Endothelial cell (in vitro differentiated cells): ENCODE measurements at places on chromosomes 4 and X. TPM values are rescaled to one million over a fixed set of nuclear protein-coding genes. Genes with fewer than 3 reads are reported as not detected.

- no peak for DNase-seq
- no peak overlapping the region for H3K4me3 ChIP-seq
- H3K27ac ChIP-seq, result no peak overlapping the region
Observed at GRCh38 chr4:168835880-168836454, 174.1 kb downstream of the CBR4 start.

Gene USP17L24
- total RNA-seq, result not detected

- no peaks in the 10 kb centered on the region for H3K27me3 ChIP-seq
- no peaks in the 10 kb centered on the region for H3K4me1 ChIP-seq
- no peak overlapping the region for H3K27ac ChIP-seq
- no peak for DNase-seq
Observed at GRCh38 chrX:67207912-67208311, 335.9 kb upstream of the AR start.

Gene STPG2
- 2.5 TPM for total RNA-seq

GRCh38 chr4:94814237-94814636, 56.5 kb downstream of the BMPR1B start:
- H3K27me3 ChIP-seq, result peaks cover 4% of the 10 kb centered on the region
- H3K36me3 ChIP-seq, result no peaks in the 10 kb centered on the region
- no peak for DNase-seq
- no peak overlapping the region for H3K4me3 ChIP-seq
- no peak overlapping the region for H3K27ac ChIP-seq

GRCh38 chrX:45077748-45078424, 122.8 kb downstream of the DIPK2B start:
- H3K36me3 ChIP-seq, result peaks cover 5% of the 10 kb centered on the region
- peaks cover 7% of the 10 kb centered on the region for H3K4me1 ChIP-seq
- H3K27ac ChIP-seq, result no peak overlapping the region

Gene GLRB
- 1.0 TPM for total RNA-seq

GRCh38 chr4:95500361-95500760, 48.4 kb downstream of the UNC5C start:
- H3K27ac ChIP-seq, result no peak overlapping the region
- no peaks in the 10 kb centered on the region for H3K36me3 ChIP-seq
- H3K27me3 ChIP-seq, result no peaks in the 10 kb centered on the region

Gene GPR82
- total RNA-seq, result not detected

- H3K4me1 ChIP-seq, result peaks cover 3% of the 10 kb centered on the region
- no peak for DNase-seq
- peaks cover 1% of the 10 kb centered on the region for H3K27me3 ChIP-seq
Observed at GRCh38 chrX:96978906-96979305, 95.2 kb downstream of the RPA4 start.

DNA sequence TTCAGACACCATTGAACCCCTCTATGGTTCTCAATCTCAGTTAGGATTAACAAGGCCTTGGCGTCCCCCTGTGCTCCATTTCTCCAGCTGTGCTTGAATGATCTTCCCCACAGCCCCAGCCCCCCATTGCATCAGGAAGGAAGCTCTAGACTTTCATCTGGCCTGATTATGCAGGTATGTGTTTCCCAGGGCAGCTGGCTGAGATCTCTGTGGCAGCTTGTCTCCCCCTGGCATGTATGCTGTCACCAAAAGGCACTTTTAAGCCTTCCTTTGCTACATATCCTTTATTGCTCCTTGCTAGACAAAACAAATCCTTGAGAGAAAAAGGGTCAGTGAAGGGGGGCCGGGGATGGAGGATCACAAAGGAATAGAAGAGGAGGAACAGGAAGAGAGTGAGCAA, 1056.0 kb upstream of the SLIT2 start:
- peak; percentile 7 for DNase-seq
- peak overlapping the region; percentile 28 for H3K27ac ChIP-seq
- peaks cover 3% of the 10 kb centered on the region for H3K27me3 ChIP-seq
- H3K4me1 ChIP-seq, result peaks cover 19% of the 10 kb centered on the region

GRCh38 chr4:9812501-9813340, 31.3 kb downstream of the DRD5 start:
- no peak overlapping the region for H3K27ac ChIP-seq
- H3K4me1 ChIP-seq, result no peaks in the 10 kb centered on the region
- H3K4me3 ChIP-seq, result no peak overlapping the region
- DNase-seq, result no peak
- H3K36me3 ChIP-seq, result no peaks in the 10 kb centered on the region

Gene ARSJ
- total RNA-seq, result 11.2 TPM

GRCh38 chrX:127702527-127702926, 349.7 kb downstream of the ACTRT1 start:
- no peaks in the 10 kb centered on the region for H3K4me1 ChIP-seq
- H3K27me3 ChIP-seq, result no peaks in the 10 kb centered on the region
- H3K4me3 ChIP-seq, result no peak overlapping the region
- no peaks in the 10 kb centered on the region for H3K36me3 ChIP-seq

GRCh38 chr4:174749091-174749490, 80.0 kb downstream of the GLRA3 start:
- H3K4me1 ChIP-seq, result no peaks in the 10 kb centered on the region
- H3K36me3 ChIP-seq, result no peaks in the 10 kb centered on the region
- DNase-seq, result no peak
- no peak overlapping the region for H3K27ac ChIP-seq
- no peak overlapping the region for H3K4me3 ChIP-seq

Gene PNMA5
- total RNA-seq, result not detected

- no peaks in the 10 kb centered on the region for H3K36me3 ChIP-seq
- H3K27me3 ChIP-seq, result no peaks in the 10 kb centered on the region
- DNase-seq, result no peak
Observed at GRCh38 chr4:90234916-90235547, 107.8 kb downstream of the CCSER1 start.

DNA sequence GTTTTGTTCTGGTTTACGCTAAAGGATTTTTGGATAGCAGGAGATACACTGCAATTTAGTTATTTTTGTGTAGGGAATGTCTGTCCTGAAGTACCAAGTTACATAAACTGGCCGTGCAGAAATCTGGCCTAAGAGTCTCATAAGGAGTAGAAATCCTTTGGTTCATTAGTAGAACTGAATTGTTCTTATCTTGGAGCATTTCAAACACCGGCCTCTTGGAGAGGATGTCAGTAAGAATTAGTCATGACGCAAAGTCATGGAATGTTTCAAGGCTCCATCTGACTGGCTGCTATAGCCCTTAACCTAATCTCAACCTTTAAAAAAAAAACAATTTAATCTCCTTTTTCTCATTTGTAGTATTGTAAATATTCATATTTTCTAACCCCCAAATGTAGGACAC, 15.2 kb downstream of the PDLIM3 start:
- no peak for DNase-seq
- H3K4me1 ChIP-seq, result no peaks in the 10 kb centered on the region
- H3K27ac ChIP-seq, result no peak overlapping the region
- no peaks in the 10 kb centered on the region for H3K36me3 ChIP-seq
- H3K4me3 ChIP-seq, result no peak overlapping the region
- no peaks in the 10 kb centered on the region for H3K27me3 ChIP-seq

- H3K4me3 ChIP-seq, result peak overlapping the region; percentile 80
- H3K27me3 ChIP-seq, result peaks cover 27% of the 10 kb centered on the region
- peak; percentile 15 for DNase-seq
- H3K36me3 ChIP-seq, result peaks cover 4% of the 10 kb centered on the region
Observed at GRCh38 chr4:41880840-41881831, 54.1 kb upstream of the TMEM33 start.

Gene FAM9C
- total RNA-seq, result not detected

GRCh38 chr4:88616275-88617150, 24.2 kb downstream of the HERC3 start:
- H3K36me3 ChIP-seq, result no peaks in the 10 kb centered on the region
- H3K27ac ChIP-seq, result no peak overlapping the region
- H3K27me3 ChIP-seq, result no peaks in the 10 kb centered on the region
- H3K4me3 ChIP-seq, result no peak overlapping the region

Gene MAGED4B
- total RNA-seq, result 129 TPM

Gene SPACA5B
- total RNA-seq, result not detected

DNA sequence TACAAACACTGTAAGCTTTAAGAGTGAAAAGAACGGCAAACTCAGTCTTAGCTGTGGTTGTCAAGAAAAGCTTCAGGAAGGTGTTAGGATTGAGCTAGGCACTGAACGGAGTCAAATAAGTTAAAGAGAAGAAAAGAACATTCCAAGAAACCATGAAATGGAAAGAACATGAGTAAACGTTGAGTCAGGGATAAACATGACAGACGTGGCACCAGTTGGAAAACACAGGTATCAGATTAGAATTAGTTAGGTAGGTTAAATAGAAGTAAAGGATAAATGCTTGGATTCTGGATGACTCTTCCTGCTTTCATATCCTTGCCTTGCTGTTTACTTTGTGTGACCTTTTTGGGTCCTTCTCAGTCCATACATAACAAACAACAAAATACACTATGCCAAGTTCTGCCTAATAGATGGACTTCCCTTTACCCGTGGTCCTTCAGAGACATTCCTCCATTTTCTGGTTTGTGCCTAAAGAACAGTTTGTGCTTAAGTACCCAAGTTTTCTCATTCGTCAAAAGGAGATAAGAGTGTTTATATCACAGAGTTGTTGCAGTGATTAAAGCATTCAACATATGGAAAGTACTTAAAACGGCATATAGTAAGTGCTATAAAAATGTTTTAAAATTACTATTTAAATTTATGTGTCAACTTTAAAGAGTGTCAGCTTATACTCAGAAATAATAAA, 446.9 kb downstream of the TMA16 start:
- no peaks in the 10 kb centered on the region for H3K27me3 ChIP-seq
- H3K27ac ChIP-seq, result no peak overlapping the region
- no peak for DNase-seq

Gene REELD1
- total RNA-seq, result 0.26 TPM

DNA sequence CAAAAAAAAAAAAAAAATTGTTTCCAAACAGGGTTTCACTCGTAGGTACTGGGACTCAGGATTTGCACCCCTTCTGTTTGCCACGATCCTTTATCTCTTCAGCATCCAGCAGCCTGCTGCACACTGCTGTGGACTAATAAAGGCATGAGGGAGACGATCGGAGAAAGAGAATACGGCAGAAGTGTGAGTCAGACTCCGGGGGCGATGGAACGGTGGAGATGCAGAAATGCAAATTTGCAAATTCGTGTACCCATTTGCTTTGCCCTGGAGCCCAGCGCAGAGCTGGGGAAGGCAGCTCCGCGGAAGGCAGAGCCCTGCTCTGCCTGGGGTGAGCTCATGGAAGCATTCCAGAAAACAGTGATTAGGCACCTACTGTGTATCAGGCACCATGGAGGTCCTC, 270.3 kb downstream of the ASMT start:
- H3K27ac ChIP-seq, result no peak overlapping the region
- DNase-seq, result no peak
- peaks cover 9% of the 10 kb centered on the region for H3K4me1 ChIP-seq
- H3K27me3 ChIP-seq, result peaks cover 16% of the 10 kb centered on the region
- peaks cover 8% of the 10 kb centered on the region for H3K36me3 ChIP-seq

GRCh38 chrX:154334496-154334895, 38.9 kb downstream of the TKTL1 start:
- H3K36me3 ChIP-seq, result no peaks in the 10 kb centered on the region
- no peak for DNase-seq
- H3K27ac ChIP-seq, result no peak overlapping the region
- H3K27me3 ChIP-seq, result no peaks in the 10 kb centered on the region

Gene TRIM75
- total RNA-seq, result not detected

GRCh38 chrX:71870208-71871098, 40.2 kb upstream of the NHSL2 start:
- H3K4me3 ChIP-seq, result no peak overlapping the region
- peaks cover 4% of the 10 kb centered on the region for H3K36me3 ChIP-seq
- peak; percentile 33 for DNase-seq
- no peak overlapping the region for H3K27ac ChIP-seq
- no peaks in the 10 kb centered on the region for H3K27me3 ChIP-seq
- peaks cover 14% of the 10 kb centered on the region for H3K4me1 ChIP-seq

DNA sequence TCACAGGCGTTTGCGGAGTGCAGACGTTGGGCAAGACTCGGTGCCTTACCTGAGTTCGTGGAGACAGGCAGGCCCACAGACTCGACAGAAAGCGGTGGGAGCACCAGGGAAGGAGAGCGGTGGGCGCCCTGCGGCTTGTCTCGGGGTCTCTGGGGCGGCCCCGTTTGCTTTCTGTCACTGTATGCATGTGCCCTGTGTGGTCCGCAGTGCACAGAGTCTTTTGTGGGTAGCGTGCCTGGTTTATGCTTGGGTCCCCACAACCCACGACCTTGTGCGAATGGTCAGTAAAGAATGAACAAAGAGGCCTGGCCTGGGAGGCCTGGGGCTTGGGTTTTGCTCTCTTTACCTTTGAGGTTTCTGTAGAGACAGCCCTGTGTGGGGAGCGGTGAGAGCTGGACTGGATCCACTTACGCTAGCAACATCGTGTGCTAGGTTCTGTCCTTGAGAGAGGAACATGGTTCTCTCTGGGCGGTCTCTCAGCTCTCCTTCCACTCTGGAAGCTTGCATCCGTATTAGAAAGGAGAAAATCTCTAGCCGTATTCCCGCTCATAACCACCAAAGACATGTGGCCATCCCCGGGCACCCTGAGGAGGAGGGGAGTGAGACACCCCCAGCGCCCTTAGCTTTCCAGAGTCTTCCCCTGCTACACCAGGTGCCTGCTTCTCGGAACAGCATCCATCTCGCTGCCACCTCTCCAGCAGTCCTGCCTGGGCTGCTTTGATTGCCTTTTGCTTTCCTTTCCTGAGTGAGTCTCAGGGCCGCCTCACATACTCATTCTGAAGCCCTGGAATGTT, 1.2 kb downstream of the TADA2B start:
- peak overlapping the region; percentile 15 for H3K27ac ChIP-seq
- H3K27me3 ChIP-seq, result peaks cover 18% of the 10 kb centered on the region
- H3K36me3 ChIP-seq, result peaks cover 13% of the 10 kb centered on the region
- H3K4me1 ChIP-seq, result peaks cover 34% of the 10 kb centered on the region

- no peaks in the 10 kb centered on the region for H3K36me3 ChIP-seq
- H3K4me3 ChIP-seq, result no peak overlapping the region
- DNase-seq, result no peak
- H3K27me3 ChIP-seq, result no peaks in the 10 kb centered on the region
Observed at GRCh38 chr4:141352909-141353525, 132.3 kb downstream of the ZNF330 start.

Gene GIMD1
- total RNA-seq, result not detected

GRCh38 chr4:57190601-57191481, 80.7 kb upstream of the IGFBP7 start:
- no peak overlapping the region for H3K4me3 ChIP-seq
- H3K27ac ChIP-seq, result no peak overlapping the region
- no peaks in the 10 kb centered on the region for H3K36me3 ChIP-seq
- DNase-seq, result peak; percentile 68

Gene BMP3
- not detected for total RNA-seq

- H3K27ac ChIP-seq, result no peak overlapping the region
- H3K4me1 ChIP-seq, result no peaks in the 10 kb centered on the region
- no peak for DNase-seq
- H3K4me3 ChIP-seq, result no peak overlapping the region
- H3K27me3 ChIP-seq, result no peaks in the 10 kb centered on the region
Observed at GRCh38 chr4:74146581-74147129, 11.3 kb upstream of the MTHFD2L start.

Gene ASB9
- 2.8 TPM for total RNA-seq

Gene SHROOM2
- total RNA-seq, result 22.3 TPM
